ENCODE measurements at places on chromosomes 7 and 10.

GRCh38 chr7:143334244-143334643 lies 18.3 kb downstream of the CLCN1 start:
- DNase-seq, result no peak

DNA sequence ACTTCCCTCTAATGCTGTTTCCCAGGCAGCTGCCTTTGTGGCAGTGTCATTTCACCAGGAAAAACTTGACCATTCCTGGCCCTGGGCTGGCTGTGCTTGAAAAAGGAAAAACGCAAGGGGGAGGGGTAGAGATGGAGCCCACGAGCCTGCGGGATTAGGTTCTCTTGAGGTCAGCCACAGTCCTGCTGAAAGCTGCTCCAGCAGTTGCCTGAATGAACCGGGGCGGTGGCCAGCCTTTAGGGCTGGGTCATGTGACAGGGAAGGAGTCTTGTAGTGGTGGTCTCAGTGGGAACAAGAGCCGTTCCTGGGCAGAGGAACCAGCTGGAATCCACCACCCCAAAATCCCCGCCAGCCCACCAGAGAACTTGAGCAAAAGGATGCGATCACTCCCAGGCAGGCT lies 51.2 kb upstream of the LRRC4 start:
- DNase-seq, result no peak

DNA sequence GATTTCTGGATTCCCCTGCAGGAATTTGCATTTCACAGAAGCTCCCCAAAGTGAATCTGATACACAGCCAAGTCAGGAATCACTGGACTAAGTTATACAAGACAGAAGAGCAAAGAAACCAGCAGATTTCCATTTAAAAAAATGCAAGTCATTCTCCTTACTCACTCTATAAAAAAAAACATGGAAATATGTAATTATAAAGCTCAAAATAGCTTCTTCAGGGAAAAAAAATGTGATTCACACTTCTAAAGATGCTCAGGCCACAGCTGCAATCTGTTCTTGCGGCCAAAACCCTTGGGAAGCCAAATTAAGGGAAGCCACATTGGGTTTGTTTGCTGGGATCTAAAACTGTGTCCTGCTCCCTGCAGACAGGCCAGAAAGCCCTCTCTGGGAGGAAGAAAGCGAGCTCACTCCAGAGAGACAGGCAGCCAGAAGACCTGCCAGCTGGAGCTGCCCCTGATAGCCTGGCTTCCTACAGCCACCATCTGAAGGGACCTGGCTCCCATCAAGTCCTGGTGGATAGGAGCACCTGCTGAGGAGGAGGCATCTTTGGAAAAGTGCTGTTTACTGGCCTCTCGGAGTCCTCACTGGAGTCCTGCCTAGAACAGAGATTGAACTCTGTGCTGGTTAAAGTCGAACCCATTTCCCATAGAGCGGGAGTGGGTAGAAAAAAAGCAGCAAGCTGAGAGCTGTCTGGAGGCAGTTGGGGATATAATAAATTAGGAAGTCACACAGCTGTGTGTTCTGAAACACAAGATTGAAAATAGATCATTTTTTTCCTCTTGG lies 359.2 kb upstream of the AOAH start:
- DNase-seq, result no peak

GRCh38 chr7:114660126-114660486 lies 245.5 kb downstream of the FOXP2 start:
- DNase-seq, result no peak

- DNase-seq, result no peak
Measured at GRCh38 chr7:51213618-51214017, 103.0 kb downstream of the COBL start.

DNA sequence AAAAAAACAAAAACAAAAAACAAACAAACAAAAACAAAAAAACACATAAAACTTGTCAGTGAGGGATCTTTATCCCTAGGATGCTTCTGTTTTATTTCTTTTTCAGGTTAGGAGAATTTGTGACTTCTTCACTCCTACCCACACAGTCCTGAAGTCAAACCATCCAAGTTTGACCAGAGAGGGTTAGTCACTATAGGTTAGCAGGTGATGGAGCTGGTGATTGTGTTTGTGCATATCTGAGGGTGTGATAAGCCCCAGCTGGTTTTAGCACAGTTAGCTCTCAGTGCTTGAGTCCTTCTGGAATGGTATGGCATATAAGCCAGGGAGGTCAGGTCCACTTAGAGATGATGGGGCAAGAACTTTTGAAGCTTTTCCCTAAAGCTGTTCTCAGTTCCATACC lies 11.8 kb upstream of the IKZF1 start:
- DNase-seq, result no peak

All from stimulated activated CD4-positive, alpha-beta T cell treated with anti-CD3 and anti-CD28 coated beads, Interleukin-15, amount 100 ng/mL, for 24 hours (primary cell).